Glomerular endothelial cell (primary cell): ENCODE measurements at places on chromosomes 6 and 20. TPM values are rescaled to one million over a fixed set of nuclear protein-coding genes. Genes with fewer than 3 reads are reported as not detected.

DNA sequence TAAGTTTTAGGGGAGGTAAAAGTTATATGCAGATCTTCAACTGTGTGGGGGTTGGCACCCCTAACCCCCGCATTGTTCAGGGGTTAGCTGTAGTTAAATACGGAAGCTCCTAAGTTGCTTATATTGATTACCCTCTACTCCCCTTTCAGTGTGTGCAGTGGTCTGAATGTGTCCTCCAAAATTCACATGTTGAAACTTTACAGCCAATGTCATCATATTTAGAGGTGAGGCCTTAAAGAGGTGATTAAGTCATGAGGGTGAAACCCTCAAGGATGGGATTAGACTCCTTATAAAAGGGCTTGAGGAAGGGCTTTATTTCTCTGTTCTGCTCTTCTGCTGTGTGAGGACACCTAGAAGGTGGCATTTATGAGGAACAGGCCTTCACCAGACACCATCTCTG is 22.3 kb downstream of the TULP4 start:
- no peak for DNase-seq

DNA sequence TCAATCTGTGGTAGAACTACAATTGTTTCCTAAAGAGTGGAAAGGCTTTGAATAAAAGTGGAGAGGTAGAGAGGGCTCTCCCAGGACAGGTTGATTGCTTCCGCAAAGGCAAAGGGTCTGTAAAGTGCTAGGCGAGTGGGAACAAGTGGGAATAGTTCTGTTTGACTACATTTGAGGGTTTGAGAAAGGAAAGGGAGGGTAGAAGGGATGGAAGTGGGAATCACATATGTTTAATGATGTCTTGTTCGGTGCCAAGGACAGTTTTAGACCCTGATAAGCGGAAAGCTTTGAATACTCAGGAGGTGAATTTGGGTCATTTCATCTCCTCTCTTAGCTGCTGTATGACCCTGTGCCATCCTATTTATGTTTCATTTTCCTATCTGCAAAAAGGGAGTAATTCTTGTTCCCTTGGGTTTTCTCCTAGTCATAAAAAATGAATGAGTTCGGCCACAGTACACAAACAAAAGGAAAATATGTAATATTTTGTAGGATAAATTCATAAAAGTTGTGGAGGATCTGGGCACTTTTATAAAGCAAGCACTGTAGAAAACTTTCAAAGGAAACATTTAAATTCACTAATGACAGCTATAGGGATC is 1.7 kb upstream of the PIM1 start:
- no peak for DNase-seq

GRCh38 chr6:125485757-125486156 is 184.0 kb upstream of the HDDC2 start:
- DNase-seq, result no peak

DNA sequence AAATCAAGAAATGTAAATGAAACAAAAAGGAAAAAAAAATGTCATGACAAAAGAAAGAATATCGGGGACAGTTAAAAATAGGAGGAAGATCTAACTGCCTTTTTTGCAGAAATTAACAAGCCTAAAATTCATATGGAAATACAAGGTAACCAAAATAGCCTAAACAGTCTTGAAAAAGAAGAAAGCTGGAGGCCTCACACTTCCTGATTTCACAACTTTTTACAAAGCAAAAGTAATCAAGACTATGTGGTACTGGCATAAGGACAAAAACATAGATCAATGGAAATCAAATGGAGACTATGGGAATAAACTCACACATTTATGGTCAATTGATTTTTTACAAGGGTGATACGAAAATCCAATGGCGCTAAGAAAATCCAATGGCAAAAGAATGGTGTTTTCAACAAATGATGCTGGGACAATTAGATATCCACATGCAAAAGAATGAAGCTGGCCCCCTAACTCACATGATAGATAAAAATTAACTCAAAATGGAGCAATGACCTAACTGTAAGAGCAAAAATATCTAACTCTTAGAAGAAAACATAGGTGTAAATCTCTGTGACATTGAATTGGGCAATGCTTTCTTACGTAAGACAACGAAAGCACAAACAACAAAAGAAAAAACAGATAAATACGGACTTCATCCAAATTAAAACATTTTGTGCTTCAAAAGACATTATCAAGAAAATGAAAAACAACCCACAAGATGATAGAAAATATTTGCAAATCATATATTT is 24.5 kb downstream of the MAP3K5 start:
- no peak for DNase-seq

GRCh38 chr20:54494303-54495006 is 19.1 kb downstream of the DOK5 start:
- no peak for DNase-seq

DNA sequence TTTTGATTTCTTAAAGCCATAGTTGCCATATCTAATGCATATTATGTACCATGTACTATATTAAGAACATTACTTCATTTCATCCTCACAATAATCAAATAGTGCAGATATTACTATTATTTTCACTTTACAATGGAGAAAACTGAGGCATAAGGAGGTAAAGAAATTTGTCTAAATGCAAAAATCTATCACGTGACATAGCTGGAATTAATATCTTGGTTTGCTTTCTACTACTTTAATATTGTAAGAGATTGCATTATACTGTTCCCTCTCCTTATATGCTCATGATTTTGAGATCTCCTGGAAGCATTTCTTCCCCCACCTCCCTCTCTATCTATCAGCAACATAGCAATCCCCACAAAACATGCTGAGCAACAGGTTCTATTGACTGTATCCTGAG is 330.8 kb upstream of the SPTLC3 start:
- no peak for DNase-seq

GRCh38 chr6:168699631-168700295 is 258.8 kb downstream of the SMOC2 start:
- no peak for DNase-seq

- DNase-seq, result no peak
Observed at GRCh38 chr20:48422242-48422960, 405.4 kb downstream of the PREX1 start.

DNA sequence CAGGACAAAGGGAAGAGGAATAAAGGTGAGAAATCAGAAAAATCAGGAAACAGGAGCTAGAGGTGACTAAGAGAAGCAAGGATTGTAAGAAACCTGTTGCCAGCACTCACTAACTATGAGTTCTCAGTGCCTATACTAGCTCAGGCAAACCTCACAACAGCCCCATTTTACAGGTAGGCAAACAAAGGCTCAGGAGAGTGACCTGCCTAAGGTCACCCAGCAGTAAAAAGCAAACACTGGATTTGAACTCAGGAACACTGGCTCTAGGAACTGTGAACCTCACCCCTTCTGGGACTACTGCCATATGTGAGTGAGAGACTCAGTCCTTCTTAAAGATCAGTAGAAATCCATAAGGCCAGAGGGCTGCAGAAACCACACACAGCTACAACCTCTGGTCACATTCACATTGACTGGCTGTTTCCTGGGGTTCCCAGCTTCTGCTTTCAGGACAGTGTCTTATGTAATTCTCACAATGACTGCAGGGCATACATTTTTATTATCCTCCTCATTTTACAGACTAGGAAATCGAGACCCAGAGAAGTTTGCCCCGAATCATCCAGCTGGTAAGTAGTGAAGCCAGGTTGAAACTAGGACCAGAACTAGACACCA is 80.7 kb upstream of the MAFB start:
- no peak for DNase-seq

DNA sequence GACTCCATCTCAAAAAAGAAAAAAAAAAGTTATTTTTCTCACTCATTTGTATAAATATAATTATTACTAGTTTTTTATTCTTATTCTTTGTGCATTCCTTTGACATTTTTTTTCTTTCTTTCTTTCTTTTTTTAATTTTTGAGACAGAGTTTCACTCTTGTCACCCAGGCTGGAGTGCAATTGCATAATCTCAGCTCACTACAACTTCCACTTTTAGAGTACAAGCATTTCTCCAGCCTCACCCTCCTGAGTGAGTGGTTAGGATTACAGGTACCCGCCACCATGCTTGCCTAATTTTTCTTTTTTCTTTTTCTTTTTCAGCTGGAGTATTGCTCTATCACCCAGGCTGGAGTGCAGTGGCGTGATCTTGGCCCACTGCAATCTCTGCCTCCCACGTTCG is 51.4 kb upstream of the JARID2 start:
- DNase-seq, result no peak

DNA sequence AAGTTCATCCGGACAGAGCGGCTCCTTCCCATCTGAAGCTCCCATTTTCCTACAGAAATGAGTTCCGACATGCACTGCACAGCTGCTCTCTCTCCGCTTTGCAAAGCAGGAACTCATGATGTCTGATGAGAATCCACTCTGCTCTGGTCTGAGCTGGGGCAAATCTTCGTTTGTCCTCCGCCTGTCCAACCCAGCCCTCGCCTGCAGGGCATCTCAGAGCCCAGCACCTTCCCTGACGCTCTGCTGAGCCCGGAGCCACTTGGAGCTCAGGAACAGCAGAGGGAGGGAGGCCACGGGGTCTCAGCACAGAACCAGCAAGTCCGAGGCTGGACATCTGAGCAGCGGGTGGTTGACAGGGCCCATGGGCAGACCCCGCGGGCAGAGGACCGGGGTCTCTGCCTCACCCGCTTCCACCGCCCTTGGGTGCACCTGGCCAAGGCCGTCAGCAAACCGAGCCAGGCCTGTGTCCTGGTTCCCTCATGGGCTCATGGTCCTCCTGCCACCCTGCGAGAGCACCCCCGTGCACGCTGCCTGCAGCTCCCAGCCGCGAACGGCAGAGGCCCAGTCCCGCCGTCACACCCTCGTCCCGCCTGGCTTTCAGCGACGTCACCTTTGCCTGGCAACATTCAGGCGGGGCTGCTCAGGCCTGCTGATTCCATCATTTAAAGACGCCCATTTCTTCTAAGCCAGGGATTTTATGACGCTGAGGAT is 78.5 kb upstream of the BHLHE23 start:
- DNase-seq, result no peak

DNA sequence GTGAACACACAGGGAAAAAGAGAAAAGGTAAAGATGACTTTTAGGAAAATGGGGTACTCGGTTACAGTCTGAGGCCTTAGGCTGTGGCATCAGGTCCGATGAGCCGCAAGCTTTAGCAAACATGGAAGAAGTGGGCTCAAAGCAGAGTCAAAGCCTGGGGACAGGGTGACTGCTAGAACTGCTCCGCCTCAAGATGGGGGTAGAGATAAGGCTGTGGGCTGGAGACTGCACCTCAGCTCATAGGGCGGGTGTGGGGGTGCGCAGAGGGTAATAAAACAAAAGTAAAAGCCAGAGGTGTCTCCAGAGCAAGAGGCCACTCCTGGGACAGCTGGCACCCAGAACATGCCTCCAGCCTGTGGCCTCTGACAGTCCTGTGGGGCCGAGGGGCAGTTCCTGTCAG is 21.3 kb upstream of the SYNDIG1 start:
- no peak for DNase-seq

- DNase-seq, result no peak
Observed at GRCh38 chr6:9831783-9832182, 583.1 kb downstream of the TFAP2A start.

DNA sequence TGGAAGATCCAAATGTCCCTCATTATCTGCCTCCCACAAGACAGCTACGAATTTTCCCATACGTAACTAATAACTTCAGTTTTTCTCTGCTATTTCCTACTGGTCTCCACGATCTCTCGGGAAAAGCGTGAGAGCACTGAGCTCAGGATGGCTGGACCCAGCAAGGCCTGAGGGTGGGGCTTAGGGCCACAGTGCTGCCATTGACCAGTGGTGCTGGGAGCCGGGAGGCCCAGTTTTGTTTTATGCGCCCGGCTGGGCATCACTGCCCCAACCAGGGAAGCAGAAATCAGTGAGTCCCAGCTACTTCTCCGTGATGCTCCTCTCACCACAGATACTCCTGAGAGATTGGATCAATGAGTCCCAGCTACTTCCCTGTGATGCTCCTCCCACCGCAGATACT is 238.4 kb downstream of the LY86 start:
- DNase-seq, result peak; percentile 10

GRCh38 chr6:140001005-140001404 is 626.6 kb upstream of the CITED2 start:
- DNase-seq, result no peak

Gene SYCP2
- total RNA-seq, result 0.05 and 0.23 TPM in 2 replicates

Gene C6orf163
- 0.15 and 3.0 TPM in 2 replicates for total RNA-seq

Gene LHFPL5
- not detected in 2 replicates for total RNA-seq

Gene ADGRG6
- 65.2 and 79.5 TPM in 2 replicates for total RNA-seq
